ENCODE measurements at places on chromosomes 12 and 14.

DNA sequence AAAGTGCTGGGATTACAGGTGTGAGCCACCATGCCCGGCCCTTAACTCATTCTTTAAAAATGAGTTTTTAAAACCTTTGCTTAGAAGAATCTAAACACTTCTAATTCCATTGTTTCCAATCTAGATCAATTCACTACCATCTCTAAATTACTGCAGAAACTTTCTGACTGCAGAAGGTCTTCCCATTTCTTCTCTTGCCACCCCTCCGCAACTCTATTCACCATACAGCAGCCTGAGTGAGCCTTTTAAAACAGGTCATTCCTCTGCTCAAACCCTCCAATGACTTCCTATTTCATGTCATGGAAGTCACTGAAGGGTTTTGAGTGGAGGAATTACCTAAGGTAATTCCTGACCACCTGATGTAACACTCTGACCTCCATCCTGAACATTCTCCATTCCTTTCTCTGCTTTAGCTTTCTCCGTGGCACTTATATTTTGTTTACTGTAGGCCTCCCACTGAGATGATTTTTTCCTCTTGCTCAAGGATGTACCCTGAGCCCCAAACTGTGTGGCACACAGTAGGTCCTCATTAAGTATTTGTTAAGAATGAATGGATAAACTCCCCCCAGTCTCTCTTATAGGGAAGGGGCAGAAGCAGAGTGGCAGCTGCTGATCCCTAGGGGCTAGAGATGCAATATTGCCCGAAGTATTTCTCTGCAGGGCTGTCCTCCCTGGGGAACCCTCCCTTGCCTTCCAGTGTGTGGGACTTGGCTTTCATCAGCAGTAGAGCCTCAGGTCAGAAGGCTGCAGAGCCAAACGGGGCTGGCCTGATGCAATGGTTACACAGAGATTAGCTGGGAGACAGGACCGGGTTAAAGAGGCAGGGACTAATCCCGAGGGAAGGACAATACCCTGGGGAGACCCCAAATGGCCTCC lies 1.2 kb downstream of the DDIT3 start:
- no peak for DNase-seq

GRCh38 chr14:34179727-34180126 lies 228.9 kb upstream of the EGLN3 start:
- no peak for DNase-seq

GRCh38 chr14:94640721-94641631 lies 28.8 kb downstream of the SERPINA3 start:
- no peak for DNase-seq

- DNase-seq: no peak
These were observed 6.0 kb downstream of the TEDC1 start for GRCh38 chr14:105496831-105497591.

GRCh38 chr12:46261646-46262045 lies 7.2 kb downstream of the SLC38A1 start:
- no peak for DNase-seq
